Skeletal muscle cell (primary cell): ENCODE measurements at places on chromosomes 1 and 21.

- no peak for DNase-seq
Measured at GRCh38 chr1:235077571-235078479, 50.8 kb downstream of the TOMM20 start.

DNA sequence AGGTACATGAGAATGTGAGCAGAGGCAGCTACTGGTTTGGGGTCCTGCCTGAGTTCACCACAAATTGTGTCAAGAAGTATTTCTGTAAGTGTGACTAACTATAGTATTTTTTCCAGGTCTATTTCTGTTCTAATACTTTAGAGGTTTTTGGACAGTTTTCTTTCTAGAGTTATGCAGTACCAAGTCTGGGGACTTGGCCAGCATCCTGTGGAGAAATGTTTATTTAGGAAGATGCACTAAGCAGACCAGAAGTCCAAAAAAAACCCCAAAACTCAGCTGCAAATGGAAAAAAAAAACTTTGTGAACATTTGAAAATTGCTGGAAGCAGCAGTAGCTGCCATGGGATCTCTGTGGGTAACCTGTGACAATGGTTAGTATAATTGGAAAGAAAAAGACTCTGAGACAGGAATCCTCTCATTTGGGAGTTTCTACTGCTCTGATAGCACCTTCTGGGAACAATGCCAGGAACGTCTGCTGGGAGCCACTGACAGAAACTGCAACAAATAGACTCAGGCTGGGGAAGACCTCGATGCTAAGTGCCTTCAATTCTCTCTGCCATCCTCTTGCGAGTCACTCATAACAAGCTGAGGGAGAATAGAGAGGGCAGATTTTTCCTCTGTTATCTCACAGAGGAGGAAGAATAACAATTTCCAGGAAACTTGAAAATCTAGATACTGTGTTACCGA lies 37.6 kb downstream of the OR10R2 start:
- no peak for DNase-seq

- DNase-seq = no peak
Measured at GRCh38 chr1:231295938-231296337, 41.7 kb downstream of the EXOC8 start.

DNA sequence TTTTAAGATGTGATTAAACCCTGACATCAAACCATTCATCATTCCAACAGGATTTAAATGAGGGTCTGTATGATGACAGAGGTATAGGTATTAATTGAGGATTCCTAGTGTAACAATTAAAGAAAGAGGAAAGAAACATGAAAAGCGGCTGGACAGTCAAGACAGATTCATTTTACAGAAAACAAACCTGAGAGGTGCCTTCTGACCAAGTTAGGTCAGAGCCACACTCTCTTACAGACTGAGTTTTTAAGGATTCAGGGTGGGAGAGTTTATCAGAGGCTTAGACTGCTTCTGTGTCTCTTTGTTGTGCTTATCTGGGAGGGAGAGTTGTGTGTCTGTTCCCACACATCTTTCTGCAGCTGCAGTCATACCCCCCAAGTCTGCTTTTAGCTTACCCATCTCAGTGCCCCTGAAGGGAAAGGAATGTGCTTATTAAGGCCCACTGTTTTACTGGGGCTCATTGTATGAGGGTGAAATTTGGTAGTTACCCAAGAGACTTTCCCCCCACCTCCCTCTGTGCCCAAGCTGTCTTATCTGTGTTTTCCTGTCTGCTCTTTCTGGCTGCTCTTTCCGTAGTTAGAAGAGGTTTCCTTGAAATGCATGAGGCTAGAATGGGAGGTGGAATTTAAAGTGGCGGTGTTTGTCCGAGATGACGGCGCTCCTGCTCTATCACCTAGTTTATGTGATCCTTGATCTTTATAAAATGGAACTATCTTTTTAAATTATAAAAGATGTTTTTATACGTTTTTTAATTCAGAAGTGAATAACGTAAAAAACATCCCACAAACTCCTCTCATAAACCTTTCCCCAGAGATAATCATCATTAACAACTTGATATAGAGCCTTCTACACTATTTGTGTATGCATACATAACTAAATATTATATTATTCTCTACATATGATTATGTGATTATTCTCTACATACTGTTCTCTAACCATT lies 96.0 kb upstream of the TNFSF4 start:
- DNase-seq = no peak

- DNase-seq = peak; percentile 54
Measured at GRCh38 chr1:43522776-43523480, 7.8 kb upstream of the PTPRF start.

DNA sequence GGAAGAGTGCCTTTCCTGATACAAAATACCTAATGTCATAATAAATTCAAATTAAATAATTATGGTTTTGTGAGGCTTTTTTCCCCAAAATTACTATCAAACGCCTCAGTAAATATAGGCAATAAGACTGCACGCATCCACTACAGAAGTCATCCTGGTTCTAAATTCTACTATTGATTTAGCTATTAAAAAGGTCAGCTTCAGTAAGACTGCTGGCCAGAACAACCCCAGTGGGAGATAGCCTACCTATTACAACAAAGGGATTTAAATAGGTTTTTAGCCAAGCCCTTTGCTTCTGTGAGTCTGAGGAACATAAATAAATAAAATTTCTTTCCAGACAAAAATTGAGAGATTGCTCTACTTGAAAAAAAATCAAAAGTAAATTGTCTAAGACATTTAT lies 132.1 kb downstream of the PLPPR4 start:
- DNase-seq = no peak

DNA sequence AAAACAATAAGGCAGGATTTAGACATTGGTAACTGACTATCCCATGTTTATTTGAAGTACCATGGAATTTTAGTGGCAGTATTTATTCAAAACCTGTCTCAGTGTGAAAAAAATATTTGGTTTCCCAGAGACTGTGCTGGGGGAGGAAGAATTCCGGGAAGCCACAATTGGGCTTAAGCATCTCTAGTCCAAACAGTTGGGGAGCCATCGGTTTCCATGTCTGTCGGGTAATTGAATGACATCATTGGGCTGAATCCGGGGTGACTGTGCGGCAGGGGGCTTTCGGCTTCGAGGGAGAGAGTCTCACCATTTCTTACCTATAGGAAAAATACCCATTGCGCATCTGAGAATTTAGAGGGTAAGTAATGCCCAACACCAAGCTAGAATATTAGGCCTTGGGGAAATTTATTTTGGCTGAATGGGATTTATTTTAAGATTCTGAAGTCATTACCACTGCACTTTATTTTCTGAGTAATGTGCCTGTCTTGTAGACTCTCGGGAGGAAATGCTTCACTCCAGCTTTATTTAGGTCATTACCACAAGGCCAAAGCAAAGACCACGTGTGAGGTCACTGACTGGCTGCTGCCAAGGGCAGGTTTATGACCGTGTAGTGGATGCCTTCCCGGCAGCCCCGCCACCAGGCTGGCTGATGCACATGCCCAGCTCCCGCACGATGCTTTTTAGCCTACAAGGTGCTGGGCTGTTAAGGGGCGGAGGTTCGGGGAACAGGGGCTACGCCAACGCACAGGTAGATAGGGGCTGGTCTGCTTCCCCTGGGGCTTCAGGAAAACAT lies 23.1 kb upstream of the UMODL1 start:
- DNase-seq = peak; percentile 90

DNA sequence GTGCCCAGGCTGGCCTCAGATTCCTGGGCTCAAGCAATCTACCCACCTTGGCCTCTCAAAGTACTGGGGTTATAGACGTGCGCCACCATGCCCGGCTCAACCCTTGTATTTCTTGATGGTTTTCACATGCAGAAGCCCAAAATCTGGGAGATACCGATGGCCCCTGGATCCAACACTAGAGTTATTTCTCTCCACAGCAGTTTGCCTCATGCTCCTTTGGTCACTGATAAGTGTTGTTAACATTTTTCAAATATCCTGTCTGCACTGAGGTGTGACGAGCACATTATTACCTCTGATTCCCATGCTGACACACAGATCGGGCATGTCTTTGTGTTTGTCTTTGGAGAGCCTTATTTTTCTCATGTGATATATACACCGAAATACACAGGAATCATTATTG lies 107.0 kb downstream of the KIF26B start:
- no peak for DNase-seq

DNA sequence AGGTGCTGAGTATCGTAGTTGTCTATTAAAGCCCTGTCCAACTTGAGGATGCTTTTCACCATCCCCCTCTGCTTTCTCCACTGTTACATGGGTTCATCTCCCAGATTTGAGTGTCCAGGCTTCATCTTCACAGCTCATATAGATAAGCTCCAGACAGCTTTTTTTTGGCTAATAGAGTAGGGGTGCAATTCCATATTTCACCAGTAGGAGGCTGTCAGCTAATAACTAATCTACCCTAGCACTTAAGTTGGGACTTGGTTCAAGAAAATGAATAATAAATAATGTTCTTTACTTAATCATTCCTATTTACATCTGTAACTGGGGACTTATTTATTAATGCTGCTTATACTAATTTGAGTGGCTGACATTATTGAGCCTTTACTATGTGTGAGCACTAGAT lies 124.5 kb downstream of the IGSF21 start:
- DNase-seq = no peak

GRCh38 chr1:191888996-191889622 lies 269.2 kb upstream of the RGS18 start:
- no peak for DNase-seq

- no peak for DNase-seq
Measured at GRCh38 chr1:38991638-38992411, 749 bp downstream of the AKIRIN1 start.

DNA sequence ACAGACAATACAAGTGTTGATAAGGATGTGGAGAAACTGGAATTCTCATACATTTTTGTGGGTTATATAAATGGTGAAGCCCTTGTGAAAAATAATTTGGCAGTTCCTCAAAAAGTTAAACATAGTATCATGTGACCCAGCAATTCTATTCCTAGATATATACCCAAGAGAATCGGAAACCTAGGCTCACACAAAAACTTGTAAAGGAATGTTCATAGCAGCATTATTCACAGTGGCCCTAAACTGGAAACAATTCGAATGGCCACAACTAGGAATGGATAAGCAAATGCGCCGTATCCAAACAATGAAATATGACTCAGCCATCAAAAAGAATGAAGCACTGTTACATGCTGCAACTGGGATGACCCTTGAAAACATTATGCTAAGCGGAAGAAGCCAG lies 3.9 kb upstream of the CD247 start:
- no peak for DNase-seq

- DNase-seq = no peak
Measured at GRCh38 chr1:26945728-26946127, 14.5 kb downstream of the KDF1 start.

- no peak for DNase-seq
Measured at GRCh38 chr1:204502241-204502640, 7.6 kb upstream of the PIK3C2B start.

DNA sequence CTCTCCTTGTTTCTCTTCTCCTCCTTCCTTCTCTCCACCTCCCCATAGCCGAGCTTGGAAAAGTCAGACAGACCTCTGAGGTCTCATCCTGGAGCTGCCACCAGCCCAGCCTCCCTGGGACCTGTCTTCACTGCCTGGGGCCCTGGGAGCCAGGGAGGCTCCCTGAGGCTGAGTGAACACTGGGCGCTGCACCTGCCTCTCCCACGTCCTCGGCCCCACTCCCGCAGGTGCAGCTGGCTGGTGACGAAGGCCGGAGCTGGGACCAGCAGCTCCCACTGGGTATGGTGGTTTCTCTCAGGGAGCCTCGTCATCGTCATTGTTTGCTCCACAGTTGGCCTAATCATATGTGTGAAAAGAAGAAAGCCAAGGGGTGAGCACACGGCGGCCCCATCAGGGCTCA lies 5.3 kb downstream of the TNFRSF14 start:
- DNase-seq = no peak

GRCh38 chr1:53982034-53982762 lies 35.8 kb downstream of the LDLRAD1 start:
- no peak for DNase-seq

DNA sequence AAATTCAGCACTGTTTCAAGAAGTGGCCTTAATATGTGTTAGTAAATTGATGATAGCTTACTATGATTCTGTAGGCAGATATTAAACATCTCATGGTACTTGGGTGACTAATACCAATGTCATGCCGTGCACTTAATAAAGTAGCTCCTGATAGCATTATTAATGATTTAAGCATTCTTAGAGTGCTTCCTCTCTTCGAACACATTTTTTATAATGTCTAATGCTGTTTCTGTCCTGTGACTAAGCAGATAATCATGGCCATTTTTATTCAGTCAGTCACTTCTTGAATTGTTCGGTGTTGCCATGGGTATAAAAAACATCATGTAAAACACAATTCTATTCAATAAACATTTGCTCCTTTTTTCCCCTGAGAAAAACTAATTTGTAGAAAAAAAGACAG lies 804.6 kb upstream of the ADGRL4 start:
- peak; percentile 24 for DNase-seq

DNA sequence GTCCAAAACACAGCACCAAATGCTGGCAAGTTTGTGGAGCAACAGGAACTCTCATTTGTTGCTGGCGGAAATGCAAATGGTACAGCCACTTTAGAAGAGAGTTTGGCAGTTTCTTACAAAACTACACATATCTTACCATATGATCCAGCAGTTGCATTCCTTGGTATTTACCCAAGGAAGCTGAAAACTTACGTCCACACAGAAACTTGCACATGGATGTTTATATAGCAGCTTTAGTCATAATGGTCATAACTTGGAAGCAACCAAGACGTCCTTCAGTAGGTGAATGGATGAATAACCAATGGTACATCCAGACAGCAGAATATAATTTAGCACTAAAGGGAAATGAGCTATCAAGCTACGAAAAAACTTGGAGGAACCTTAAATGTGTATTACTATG lies 66.4 kb downstream of the MARK1 start:
- peak; percentile 25 for DNase-seq

DNA sequence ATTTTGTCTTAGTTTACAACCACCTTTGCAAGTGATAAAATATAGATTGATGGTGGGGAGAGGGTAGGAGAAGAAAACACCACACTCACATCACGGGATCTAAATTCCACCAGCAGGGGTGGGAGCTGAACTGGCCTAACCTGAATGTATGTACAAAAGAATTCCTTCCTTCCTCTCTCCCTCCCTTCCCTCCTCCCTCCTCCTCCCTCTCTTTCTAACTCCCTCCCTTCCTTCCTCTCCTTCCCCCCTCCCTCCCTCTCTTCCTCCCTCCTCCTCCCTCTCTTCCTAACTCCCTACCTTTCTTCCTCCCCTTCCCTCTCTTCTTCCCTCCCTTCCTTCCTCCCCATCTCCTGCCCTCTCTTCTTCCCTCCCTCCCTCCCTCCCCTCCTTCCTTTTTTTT lies 40.2 kb downstream of the HIVEP3 start:
- no peak for DNase-seq

GRCh38 chr1:119477710-119478109 lies 29.3 kb upstream of the HSD3B1 start:
- DNase-seq = no peak

- no peak for DNase-seq
Measured at GRCh38 chr1:63779338-63780211, 5.8 kb downstream of the ROR1 start.

GRCh38 chr1:18959591-18959990 lies 3.1 kb upstream of the IFFO2 start:
- DNase-seq = no peak

DNA sequence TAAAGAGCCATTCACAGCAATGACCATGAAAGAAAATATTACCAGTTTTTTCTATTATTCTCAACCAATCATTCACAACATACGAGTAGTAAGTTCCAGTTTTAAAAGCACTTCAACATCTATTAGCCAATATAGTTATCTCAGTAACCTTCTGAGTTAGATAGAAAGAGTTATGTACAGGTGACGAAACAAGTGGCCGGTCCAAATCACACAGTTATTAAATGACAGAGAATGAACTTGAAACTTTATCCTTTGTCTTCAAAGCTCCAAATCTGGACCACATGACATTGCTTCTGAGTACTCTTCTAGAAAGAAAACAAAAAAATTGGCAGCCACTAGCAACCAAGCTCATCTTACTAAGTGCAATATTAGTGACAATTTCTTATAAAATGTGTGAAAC lies 393.8 kb downstream of the OMA1 start:
- DNase-seq = no peak

GRCh38 chr1:46400421-46400820 lies 6.3 kb downstream of the FAAH start:
- DNase-seq = no peak
